ENCODE measurements at places on chromosomes 7 and 10. TPM values are rescaled to one million over a fixed set of nuclear protein-coding genes. Genes with fewer than 3 reads are reported as not detected.

Gene SAMD9
- total RNA-seq, result 10.7 TPM

Gene DUSP5
- 21.7 TPM for total RNA-seq

Gene ZMIZ1
- 5.7 TPM for total RNA-seq

Gene EPDR1
- total RNA-seq, result 14.8 TPM

Gene CAV1
- 1,559 TPM for total RNA-seq

Gene PBLD
- 1.6 TPM for total RNA-seq

Gene TMEM229A
- not detected for total RNA-seq

Gene PNLIPRP1
- not detected for total RNA-seq

Gene STEAP4
- total RNA-seq, result not detected

Gene CFAP69
- 2.2 TPM for total RNA-seq

Gene PTPN12
- total RNA-seq, result 52.6 TPM

Gene ALOX5
- total RNA-seq, result under 0.01 TPM

Gene TAS2R41
- not detected for total RNA-seq

Gene HPS1
- total RNA-seq, result 20.3 TPM

Gene HHEX
- total RNA-seq, result 32.8 TPM

Gene MRLN
- total RNA-seq, result not detected

Gene DTX2
- total RNA-seq, result 4.9 TPM

Gene VSTM4
- 0.27 TPM for total RNA-seq

Gene DEPP1
- 237 TPM for total RNA-seq

Data from endothelial cell of coronary artery (primary cell).